Activated CD8-positive, alpha-beta memory T cell treated with anti-CD3 and anti-CD28 coated beads for 24 hours (primary cell): ENCODE measurements at places on chromosomes 4 and X.

DNA sequence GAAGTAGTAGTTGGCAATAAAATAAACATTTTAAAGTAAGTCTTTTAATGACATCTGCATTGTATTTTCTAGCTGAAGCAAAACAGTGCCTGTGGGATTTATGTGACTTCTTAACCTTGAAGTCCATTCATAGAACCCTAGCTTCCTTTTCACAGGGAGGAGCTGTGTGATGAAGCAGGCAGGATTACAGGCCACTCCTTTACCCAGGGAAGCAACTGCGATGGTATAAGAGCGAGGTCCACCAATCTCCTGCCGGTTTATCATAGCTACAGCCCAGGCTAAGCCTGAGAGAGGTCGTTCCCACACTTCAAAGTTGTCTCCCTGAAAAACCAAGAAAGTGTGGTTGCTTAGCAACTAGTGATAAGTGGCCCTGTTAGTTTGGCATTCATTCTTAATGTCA, 7.0 kb downstream of the RPL36A start:
- no peak for DNase-seq

DNA sequence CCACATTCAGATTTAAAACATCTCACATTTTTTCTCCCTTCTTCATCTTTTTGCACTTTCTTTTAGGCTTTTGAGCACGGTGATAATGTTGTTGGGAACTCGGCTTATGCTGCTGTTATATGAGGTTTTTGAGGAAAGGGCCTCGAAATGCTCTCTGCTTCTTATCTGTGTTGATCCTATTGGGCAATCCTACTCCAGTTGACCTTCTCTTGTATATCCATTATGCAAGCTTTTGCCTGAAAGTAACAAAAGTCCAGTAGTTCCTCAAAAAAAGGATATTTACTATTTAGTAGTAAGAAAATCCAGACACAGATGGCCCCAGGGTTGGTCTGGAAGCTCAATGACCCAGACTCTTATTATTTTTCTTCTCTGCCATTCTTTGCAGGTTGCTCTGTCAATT, 57.7 kb upstream of the SPANXB1 start:
- DNase-seq, result no peak

DNA sequence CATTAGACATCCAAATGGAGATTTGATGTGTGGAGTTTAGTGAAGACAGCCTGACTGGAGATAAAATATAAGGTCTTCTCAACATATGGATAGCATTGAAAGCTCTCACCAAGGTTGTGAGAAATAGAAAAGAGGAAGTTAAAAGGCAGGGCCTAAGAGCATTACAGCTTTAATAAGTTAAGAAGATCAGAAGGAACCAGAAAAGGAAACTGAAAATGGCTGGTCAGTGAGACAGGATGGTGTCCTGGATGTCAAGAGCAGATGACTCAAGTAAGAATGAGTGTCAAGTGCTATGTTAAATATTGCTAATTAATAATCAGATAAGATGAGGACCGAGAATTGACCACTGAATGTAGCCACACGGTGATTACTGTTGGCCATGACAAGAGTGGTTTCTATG, 642.9 kb downstream of the STPG2 start:
- no peak for DNase-seq

- no peak for DNase-seq
These were observed 10.7 kb upstream of the PDHA1 start for GRCh38 chrX:19332983-19333382.

GRCh38 chr4:123449780-123450179, 53.2 kb downstream of the SPRY1 start:
- DNase-seq, result no peak

- no peak for DNase-seq
These were observed 130.8 kb upstream of the IL1RAPL2 start for GRCh38 chrX:104435249-104435648.

DNA sequence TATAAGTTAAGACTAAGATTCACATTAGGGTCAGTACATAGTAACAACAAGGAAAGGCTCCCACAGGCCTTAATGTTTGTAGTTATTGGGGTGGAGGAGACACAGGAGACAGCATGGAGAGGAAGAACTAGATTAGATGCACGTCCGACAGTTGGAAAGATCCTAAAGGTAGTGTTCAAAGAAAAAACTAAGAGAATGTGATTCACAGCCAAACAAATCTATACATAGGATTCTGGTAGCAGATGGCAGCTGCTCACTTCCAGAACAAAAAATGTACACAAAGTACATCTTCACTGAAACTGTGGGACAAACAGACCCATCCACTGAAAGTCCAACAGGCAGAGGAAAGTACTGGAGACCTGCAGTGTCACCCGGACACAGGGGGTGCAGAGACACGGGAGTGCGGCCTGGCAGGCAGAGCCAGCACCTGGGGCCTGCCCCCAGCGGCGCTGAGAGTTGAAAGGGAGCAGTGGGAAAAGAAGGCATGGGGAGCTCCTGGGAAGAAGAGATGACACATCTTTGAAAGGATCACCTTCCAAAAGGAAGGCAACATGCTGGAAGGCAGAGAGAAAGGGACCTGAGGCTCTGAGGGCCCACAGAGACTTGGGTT, 40.0 kb downstream of the NELFA start:
- DNase-seq, result no peak

GRCh38 chrX:142089193-142089592, 115.9 kb downstream of the MAGEC2 start:
- no peak for DNase-seq

DNA sequence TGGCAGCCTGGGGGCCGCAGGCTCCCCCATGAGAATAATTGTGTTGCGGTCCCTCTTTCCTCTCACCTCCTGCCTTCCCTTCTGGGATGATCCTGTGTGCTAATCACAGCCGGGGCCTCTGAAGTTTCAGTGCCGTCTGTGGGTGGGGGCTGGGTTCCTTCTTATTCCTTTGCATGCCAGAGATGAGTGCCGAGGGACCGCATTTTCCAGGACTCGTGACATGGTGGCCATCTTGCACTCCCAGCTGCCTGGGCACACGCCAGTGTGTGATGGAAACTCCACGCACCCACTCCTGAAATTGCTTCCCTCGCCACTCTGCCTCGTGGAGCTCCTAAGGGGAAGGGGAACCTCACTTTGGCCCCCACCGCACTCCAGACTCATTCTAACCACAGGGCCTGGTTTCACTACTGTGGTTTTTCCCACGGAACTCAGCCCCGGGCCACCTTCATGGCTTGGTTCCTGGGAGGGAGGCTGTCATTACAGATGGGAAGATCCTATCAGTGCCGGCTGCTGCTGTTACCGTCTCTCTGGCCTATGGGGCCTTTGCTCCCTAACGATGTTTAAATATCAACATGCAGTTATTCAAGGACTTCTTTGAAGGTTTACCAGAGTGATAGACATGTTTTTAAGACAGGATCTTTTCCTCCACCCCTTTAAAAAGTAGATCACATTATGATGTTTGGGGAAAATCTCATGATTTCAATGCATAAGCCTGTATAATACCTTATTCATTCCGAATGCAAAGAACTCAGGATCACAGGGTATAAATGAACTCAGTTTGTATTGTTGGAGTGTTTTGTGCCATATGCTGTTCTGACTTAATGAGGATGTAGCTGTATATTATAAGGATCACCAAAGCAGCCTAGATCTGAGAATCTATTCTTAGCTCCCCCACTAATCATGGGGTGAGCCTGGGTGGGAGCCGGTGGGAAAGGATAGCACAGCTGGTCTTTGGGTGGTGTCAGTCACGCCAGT, 89.6 kb downstream of the SORCS2 start:
- no peak for DNase-seq
